ENCODE measurements at places on chromosomes 13 and 19.
A peak's percentile ranks its signal among the peaks of the same experiment; 100 is the strongest.

- DNase-seq, result no peak
Observed at GRCh38 chr19:46862974-46863632, 2.3 kb downstream of the ARHGAP35 start.

DNA sequence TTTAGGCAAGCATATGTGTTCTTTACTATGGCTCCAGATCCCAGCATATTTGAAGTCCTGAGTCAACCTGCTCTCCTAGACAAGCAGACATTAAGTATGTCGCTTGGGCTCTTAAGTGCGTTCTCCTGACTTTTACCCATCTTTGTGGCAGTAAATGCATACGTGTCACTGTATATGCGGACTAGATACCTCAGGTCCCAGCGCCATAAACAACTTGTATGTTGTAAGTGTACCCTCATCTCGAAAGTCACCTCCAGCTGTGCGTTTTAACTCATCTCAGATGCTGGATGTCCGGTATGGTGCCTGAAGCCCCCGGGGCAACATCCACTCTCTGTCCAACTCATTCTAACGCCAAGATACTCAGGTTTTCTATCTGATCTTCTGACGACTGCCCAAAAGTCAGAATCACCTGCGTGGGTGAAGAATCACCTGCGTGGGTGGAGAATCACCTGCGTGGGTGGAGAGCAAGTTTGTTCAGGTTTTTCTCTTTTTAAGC is 1.7 kb downstream of the PTOV1 start:
- DNase-seq, result no peak

- DNase-seq, result no peak
Observed at GRCh38 chr19:28475525-28475924, 737.4 kb downstream of the UQCRFS1 start.

DNA sequence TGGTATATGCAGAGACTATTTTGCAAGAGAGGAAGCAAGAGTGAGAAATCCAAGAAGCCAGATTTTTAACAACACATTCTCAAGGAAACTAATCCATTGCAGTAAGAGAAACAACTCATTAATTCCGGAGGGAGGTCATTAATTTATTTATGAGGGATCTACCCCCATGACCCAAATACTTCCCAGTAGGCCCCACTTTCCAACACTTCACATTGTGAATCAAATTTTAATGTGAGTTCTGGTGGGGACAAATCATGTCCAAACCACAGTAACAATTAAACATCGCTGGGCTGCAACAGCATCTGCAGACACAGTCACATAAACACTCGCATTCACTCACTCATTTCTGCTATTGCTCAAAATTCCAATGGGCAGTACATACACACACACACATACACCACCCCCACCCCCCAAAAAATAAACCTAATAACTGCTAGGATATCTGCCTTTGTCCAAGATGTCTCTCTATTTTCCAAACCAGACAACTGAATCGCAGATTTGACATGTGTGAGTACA is 1483.7 kb downstream of the PCDH9 start:
- no peak for DNase-seq

GRCh38 chr19:8045872-8046568 is 6.5 kb upstream of the CCL25 start:
- DNase-seq, result no peak

- no peak for DNase-seq
Observed at GRCh38 chr19:58356766-58357480, 3.6 kb upstream of the A1BG start.

DNA sequence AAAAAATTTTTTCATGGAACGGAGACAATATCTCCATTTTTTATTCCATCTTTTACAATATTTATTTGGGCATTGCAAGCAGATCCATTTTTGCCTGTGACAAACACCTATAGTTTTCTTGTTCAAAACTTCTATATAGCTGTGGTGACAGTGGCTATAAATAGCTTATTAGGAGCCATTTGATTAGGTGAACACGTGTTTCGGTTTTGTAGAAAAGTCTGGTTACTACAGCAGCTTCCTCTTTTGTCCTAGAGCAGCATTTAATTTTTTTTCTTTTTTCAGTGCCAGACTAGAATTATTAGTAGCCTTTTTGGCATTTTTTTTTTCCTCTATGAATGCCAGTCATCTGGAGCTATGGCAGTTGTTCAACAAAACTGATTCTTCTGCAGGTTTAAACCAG is 123.5 kb downstream of the RXFP2 start:
- no peak for DNase-seq

- no peak for DNase-seq
Observed at GRCh38 chr13:65609350-65609749, 1620.8 kb downstream of the PCDH9 start.

- no peak for DNase-seq
Observed at GRCh38 chr13:98447881-98448641, 128.8 kb downstream of the STK24 start.

DNA sequence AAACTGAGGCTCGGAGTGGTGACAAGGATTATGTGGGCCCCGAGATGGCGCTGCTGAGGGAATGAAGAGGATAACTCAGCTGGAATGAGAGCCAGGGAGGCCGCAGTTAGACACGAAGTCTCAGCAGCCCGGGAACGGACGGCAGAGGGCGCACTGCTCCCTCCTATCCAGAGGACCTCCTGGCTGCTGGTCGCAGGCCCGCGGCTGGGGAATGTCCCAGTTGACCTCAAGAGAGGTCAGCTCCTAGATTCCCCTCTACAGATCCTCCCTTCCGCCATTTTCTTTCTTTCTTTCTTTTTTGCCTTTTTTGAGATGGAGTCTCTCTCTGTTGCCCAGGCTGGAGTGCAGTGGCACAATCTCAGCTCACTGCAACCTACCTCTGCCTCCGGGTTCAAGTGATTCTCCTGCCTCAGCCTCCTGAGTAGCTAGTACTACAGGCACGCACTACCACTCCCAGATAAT is 24.1 kb upstream of the ASPDH start:
- DNase-seq, result peak; percentile 54

DNA sequence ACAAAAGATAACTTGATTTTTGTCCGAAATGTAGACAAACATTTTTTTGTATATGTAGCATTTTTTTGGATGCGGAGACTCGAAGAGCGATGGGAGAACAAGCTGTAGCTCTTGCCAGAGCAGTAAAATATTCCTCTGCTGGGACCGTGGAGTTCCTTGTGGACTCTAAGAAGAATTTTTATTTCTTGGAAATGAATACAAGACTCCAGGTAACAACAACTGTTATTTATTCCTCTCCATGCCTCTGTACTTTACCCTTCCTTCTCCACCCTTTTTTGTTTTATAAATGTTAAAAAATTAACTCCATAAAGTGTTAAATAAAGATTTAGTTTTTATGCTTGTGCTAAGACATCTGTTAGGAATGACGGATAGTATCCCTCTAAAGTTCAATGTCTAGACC is 184.2 kb downstream of the PCCA start:
- DNase-seq, result no peak

GRCh38 chr19:4759388-4760284 is 31.9 kb upstream of the FEM1A start:
- DNase-seq, result peak; percentile 47

GRCh38 chr13:26495750-26496149 is 61.7 kb upstream of the WASF3 start:
- no peak for DNase-seq

GRCh38 chr19:35155441-35155840 is 906 bp downstream of the FXYD5 start:
- no peak for DNase-seq

- no peak for DNase-seq
Observed at GRCh38 chr19:2627319-2627829, 75.1 kb downstream of the GNG7 start.

DNA sequence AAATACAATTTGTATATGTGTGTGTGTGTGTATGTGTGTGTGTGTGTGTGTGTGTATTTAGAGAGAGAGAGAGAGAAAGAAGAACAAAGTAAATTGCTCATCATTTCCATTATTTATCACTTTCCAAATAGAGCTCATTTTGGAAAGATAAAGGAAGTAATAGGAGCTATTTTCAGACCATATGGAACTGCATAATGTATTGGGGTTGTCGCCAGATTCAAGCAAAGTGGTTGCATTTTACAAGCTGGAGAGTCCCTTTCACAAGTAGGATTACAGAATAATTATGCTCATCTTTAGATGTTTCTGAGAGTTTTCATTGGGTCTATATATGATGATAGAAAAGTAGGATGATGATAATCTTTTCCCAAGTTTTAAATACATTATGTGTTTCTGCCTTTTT is 842.7 kb upstream of the SLC10A2 start:
- DNase-seq, result no peak

- DNase-seq, result no peak
Observed at GRCh38 chr19:37948362-37948761, 41.4 kb downstream of the SIPA1L3 start.

- no peak for DNase-seq
Observed at GRCh38 chr13:29260684-29261083, 334.8 kb downstream of the SLC7A1 start.

- no peak for DNase-seq
Observed at GRCh38 chr19:46111376-46111775, 13.1 kb downstream of the IGFL3 start.

DNA sequence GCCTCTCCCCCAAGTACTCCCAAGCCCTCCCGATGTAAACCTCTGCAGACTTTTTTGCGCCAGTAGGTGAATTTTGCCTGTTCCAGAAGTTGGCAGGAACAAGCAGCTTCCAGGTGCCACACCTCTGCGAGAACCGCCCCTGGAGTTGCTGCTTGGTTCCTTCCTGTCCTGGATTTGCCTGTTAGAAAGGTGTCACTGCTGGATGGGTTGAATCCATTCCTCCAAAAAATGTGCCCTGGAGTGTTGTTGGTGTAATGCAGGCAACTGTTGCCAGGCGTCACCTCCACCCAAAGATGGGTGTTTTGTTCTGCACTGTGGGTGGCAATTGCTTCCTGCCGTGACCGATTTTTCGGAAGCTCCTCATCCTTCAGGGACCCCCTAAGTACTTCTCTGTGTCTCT is 5.7 kb downstream of the PGPEP1 start:
- DNase-seq, result no peak

- DNase-seq, result peak; percentile 60
Observed at GRCh38 chr19:16386619-16387240, 62.1 kb downstream of the KLF2 start.

- DNase-seq, result no peak
Observed at GRCh38 chr13:80866921-80867320, 526.0 kb upstream of the SPRY2 start.

GRCh38 chr19:3651684-3652083 is 25.1 kb upstream of the CACTIN start:
- DNase-seq, result no peak

DNA sequence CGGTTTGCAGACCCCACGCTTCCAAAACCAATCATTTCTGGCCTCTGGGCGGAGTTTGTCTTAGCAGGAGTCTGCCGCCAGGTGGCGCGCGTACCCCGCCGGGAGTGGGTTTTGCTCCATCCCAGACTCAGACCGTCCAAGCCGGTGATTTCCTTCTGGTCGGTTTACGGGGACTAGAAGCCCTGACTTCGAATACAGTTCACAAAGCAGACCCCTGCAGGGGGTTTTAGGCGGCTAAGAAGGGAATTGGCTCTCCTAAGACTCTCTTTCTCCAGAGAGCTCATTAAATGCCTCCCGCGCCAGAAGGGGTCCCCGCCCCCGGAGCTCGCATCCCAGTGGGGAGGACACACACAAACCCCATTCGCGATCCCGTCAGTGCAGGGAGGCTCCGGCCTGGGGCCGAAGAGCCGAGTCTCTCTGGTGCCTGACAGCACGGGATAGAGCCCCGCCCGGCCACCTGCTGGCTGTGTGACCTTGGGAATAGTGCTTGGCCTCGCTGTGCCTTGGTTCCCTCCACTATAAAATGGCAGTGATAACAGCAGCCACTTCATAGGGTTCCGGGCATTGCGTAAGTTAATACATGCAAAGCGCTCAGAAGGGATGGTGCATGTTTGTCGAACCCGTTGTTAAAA is 8.6 kb upstream of the NUP62 start:
- peak; percentile 76 for DNase-seq

DNA sequence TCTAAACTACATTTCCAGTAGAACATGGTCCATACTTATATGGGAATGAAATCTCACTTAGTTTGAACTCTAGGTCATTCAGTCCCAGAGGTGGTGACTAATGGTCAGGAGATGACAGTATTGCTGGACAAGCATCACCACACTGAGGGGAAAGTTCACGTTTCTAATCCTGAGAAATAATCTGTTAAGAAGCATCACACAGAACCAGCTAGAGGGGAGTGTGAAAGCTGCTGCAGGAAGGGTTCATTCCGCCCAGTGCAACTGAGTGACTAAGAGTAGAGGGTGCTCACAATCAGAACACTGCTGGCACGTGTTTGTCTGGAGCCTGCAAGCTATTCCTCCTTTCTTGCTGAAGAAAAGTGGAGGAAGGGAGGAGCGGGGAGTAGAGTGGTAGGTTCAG is 2.7 kb downstream of the COL4A1 start:
- no peak for DNase-seq

DNA sequence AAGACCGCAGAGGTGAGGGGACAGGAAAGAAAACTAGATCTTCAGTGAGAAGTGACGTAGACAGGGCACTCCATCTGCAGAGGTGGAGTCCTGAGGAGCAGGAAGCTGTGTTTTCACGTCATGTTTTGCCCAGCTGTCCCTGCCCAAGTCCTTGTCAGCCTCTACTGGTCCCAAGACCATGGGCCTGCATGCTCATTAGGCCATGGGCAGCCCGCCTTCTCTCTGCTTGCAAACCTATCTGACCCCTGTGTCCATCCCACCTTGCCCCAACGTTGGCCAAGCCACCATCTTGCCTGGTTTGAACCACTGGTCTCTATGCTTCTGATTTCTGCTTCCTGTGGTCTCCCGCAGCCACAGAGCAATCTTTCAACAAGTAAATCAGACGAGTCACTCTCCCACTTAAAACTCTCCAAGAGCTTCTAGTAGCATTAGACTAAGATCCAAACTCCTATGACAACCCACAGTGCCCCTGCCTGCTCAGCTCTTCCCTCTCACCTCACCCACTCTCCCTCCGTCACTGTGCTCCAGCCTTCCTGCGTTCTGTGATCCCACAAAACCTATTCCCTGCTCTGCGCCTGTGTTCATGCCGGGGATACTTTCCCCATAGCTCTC is 18.6 kb upstream of the CCNE1 start:
- DNase-seq, result no peak

GRCh38 chr19:10718205-10719196 is 622 bp downstream of the DNM2 start:
- DNase-seq, result peak; percentile 50

GRCh38 chr13:90270226-90270625 is 1077.3 kb upstream of the MIR17HG start:
- no peak for DNase-seq

GRCh38 chr13:78636495-78636894 is 22.5 kb downstream of the OBI1 start:
- DNase-seq, result no peak

DNA sequence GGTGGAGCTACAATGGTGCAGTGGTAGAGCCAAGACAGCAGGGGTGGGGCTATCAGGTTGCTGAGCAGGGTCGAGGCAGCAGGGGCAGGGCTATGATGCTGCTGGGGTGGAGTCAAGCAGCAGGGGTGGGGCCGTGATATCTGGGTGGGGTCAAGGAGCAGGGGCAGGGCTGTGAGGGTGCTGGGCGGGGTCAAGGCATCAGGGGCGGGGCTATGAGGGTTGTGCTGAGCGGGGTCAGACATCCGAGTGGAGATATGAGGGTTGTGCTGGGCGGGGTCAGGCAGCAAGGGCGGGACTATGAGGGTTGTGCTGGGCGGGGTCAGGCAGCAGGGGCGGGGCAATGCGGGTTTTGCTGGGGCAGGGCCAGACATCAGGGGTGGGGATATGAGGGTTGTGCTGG is 14.7 kb downstream of the HCN2 start:
- DNase-seq, result no peak
